EH (cell line): ENCODE measurements at places on chromosomes 16 and 17.

DNA sequence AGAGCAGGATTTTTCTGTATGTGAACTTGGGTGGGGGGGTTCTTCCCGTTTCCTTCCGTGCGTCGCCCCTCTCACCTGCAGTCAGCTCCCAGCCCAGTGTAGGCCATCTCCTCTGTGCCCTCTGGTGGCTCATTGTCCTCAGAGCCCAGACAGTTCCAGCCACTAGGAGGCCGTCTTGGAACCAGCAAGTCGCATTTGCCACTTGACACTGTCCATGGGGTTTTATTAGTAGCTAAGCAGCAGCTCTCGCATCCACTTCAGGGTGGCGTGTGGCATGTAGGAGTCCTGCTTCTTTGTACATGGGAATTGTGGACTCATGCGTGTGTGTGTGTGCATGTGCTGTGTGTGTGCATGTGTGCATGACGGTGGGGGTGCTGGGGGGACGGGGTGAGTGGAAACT is 74.0 kb downstream of the SEC14L1 start:
- DNase-seq = peak; percentile 54

DNA sequence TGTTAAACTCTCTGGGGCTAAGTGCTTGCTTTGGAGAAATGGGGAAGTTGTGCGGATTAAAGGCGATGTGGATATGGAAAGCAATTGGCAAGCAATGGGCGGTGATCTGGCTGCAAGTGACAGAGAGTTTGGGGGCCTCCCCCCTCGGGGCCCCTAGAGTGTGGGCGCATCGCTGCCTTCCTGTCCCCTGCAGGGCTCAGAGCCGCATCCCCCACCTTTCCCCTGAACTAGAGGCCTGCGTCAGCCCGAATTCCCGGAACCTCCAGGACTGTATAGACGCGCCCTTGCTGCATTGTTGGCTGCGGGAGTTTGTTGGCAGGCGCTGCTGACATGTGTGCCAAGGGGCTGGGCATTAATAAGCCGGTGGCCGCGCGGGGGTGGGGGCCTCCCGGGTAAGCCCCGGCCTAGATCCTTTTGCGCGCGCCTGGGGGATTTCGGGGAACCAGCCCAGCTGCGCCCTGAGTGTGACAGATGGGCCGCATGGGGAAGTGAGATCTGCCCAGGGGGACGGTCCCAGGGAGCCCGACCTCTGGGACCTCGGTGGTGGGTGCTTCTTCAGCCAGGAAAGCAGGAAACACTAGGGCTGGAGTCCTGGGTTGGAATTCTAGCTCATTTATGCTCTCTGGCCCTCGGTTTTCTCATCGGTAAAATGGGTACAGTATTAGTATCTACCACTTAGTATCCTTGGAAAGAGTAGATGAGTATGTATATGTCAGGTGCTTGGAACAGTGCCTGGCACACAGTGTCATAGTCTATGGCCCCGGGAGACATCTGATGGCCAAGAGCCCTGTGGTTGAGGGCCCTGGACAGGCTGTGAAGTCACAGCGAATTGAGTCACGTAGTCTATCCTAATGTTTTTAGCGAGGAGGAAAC is 1.0 kb downstream of the EEF2K start:
- DNase-seq = peak; percentile 67

DNA sequence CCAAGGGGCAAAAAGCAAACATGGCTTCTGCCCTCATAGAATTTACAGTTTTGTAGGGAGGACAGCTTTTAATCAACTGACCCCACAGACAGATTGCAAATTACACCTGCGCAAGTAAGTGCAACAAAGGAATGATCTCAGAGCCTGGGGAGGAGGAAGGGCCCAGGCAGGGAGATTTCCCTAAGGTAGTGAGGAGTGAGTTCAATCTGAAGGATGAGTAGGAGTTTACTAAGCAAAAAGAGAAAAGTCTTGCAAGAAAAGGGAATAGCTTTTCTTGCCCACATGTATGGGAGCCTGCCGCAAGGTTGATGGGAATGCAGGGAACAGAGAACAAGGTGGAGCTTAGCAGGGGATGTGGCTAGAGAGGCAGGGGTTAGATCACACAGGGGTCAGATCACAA is 1.6 kb upstream of the SOCS7 start:
- DNase-seq = no peak

- peak; percentile 78 for DNase-seq
Measured at GRCh38 chr17:28949185-28950016, 1.9 kb downstream of the PHF12 start.

- no peak for DNase-seq
Measured at GRCh38 chr17:1059131-1059795, 62.3 kb downstream of the TIMM22 start.

DNA sequence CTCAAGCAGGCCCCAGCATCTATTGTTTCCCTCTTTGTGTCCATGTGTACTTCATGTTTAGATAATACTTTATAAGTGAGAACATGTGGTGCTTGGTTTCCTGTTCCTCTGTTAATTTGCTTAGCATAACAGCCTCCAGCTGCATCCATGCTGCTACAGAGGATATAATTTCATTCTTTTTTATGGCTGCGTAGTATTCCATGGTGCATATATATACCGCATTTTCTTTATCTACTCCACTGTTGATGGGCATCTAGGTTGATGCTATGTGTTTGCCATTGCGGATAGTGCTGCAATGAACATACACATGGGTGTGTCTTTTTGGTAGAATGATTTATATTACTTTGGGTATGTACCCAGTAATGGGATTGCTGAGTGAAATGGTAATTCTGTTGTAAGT is 31.4 kb upstream of the SCNN1B start:
- DNase-seq = no peak

- peak; percentile 15 for DNase-seq
Measured at GRCh38 chr17:30379303-30379902, 676 bp downstream of the CPD start.

- no peak for DNase-seq
Measured at GRCh38 chr17:49100601-49101000, 32.0 kb upstream of the B4GALNT2 start.

DNA sequence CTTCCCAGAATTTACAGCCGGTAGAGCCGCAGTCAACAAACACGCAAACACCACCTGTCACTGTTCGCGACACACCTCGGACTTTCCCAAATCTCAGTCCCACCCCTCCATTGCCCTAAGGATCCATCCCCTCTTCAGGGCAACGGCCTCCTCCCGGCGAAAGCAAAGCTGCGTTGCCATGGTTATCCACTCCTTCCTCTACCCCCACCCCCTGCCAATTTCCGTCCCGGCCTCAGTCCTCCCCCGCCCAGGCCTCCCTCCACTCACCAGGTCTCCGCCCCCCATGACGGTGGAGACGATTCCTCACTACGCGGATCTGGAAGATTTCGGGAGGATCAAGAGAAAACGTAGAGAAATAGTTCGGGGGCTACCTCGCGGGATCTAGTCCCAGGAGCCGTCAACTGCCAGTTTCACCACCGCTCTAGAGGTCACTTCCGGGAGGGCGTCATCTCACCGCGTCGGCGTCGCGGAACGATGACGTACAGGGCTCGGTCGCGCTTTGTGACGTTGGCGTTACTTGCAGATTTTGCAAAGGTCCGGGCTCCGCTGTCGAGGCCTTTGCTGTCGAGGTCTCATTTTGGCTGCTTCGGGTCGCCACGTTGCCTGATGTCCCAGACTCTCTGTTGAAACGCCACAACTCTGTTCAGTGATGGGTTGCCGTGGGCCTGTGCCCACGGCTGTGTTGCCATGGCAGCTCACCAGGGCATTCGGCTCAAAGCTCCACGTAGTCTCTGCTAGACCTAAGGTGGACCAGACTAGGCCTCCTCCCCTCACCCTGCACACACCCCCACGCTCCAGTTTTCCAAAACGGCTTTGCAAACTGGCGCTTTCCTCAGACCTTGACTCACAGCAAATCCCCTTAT is at the start of gene CWC25:
CWC25 (minus strand) TSS at position 423 of the 863 bp plus-strand sequence; CDS start at position 285, 138 bp downstream.
- DNase-seq = peak; percentile 92

- DNase-seq = peak; percentile 8
Measured at GRCh38 chr17:82022310-82022980, at the start of gene CENPX. CENPX (minus strand) TSS chr17:82022878; CDS start chr17:82022861, 17 bp downstream.

- peak; percentile 73 for DNase-seq
Measured at GRCh38 chr17:38870259-38871165, 654 bp downstream of the LASP1 start.

- DNase-seq = no peak
Measured at GRCh38 chr16:19939553-19939952, 54.9 kb upstream of the GPRC5B start.

DNA sequence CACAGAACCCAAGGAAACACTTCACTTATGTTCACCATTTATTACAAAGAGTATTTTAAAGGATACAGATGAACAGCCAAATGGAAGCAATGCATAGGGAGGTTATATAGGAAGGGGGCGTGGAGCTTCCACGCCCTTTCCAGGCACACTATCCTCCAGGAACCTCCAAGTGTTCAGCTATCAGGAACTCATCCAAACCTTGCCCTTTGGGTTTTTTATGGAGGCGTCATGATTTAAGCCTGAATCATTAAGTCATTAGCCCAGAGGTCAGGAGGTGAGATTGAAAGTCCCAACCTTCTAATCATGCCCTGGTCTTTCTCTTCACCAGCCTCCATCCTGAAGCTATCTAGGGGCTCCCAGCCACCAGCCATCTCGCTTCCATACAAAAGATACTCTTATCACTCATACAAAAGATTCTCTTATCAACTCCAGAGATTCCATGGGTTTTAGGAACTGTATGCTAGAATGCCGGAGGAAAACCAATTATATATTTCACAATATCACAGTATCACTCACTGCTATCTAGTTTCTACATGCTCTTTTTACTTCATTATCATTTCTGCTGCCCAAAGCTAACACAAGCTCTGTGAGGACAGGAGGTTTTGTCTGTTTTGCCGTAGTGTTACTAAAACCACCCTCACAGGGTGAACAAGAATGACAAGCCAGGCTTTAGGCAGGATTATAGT is 213.4 kb downstream of the SLC39A11 start:
- DNase-seq = no peak

GRCh38 chr17:68197997-68198930 is 49.6 kb upstream of the AMZ2 start:
- no peak for DNase-seq

DNA sequence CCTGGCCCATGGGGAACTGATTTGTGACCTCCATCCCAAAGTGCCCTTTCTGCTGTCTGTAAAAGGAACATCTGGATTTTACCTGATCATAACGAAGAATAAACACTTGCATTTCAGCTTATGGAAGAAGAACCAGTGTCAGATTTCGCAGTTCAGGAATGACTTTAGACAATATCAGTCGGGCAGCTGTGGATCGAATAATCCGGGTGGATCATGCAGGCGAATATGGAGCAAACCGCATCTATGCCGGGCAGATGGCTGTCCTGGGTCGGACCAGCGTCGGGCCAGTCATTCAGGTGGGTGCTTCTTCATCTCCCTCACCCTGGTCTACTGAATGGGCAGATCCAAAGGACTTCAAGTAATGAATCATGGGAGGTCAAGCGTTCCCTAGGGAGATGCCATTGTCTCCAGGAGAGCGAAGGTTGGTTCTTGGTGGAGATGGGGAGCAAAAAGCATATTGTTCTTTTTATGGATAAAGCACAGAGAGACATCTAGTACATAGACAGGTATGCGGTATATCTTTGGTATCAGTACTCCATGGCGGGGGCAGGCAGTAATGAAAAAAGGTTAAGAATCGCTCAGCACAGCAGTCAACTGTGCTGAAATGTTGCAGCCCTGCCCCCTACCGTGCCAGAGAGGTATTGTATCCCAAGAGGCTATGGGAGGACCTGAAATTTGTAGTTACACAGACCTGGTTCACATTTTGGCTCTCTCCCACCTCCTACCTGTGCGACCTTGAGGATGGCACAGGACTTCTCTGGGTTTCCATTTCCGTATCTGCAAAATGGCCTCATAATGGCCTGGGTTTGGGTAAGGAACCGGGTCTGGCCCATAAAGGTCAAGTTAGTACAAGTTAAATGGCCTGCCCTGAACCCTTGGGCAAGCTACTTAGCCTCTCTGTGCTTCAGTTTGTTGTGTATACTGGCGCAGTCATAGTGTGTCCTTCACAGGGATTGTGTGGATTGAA is 4.7 kb downstream of the COQ7 start:
- DNase-seq = peak; percentile 64

GRCh38 chr16:495127-495748 is 32.3 kb upstream of the CAPN15 start:
- peak; percentile 55 for DNase-seq

DNA sequence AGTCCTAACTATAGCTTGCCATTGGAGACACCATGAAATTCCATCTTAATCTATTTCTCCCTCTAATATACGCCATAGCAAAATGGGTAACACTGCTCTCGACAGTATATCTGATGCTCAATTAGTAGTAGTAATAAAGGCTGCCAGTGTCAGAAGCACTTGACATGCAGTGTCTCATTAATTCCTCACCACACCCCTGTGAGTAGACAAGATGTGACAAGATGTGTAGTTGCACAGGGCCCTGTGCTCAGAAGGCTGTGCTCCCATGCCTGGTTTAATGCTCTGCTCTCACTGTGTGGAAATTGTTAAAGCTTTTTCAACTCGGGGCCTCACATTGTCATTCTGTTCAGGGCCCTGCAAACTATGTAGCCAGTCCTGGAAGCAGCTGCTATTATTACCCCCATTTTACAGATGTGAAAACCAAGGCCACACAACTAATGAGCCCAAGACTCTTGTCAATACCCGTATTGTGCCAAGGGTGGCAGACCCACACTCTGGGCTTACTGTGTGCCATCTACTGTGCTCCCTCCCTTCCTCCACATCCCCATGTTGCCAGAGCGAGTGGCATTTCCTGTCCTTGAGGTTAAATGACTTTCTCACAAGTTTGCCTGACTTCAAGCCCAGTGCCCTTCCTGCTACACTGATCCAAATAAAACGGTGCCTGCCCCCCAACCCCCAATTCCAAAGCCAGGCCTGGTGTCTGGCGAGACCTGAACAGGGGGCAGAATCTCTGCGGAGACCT is 287.3 kb upstream of the CCL2 start:
- DNase-seq = no peak

GRCh38 chr16:88065747-88066142 is 114.5 kb downstream of the BANP start:
- DNase-seq = no peak

- DNase-seq = no peak
Measured at GRCh38 chr16:11168386-11169051, 87.5 kb downstream of the SOCS1 start.

GRCh38 chr17:41781404-41782110 is 5.0 kb downstream of the JUP start:
- DNase-seq = no peak

DNA sequence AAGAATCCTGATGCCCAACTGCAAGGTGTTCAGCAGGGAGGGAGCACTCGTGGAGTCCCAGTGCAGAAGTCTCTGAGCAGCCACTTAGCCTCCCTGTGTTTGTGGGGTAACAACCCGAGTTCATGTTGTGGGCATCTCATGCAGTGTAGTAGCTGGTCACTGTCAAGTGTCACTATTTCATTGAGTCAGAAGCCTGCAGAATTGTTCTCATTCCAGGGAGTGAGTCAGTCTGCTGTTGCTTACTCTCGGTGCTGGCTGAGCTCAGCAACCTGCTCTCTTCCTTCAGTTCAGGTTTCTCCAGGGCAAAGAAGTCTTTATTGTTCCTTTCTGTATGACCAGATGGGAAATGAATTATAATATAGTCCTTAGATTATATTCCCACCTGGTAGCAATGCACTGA is 24.1 kb downstream of the HMOX2 start:
- DNase-seq = peak; percentile 90

- no peak for DNase-seq
Measured at GRCh38 chr17:13599168-13599577, 2.6 kb downstream of the HS3ST3A1 start.
